ENCODE measurements at places on chromosomes 4 and X.

DNA sequence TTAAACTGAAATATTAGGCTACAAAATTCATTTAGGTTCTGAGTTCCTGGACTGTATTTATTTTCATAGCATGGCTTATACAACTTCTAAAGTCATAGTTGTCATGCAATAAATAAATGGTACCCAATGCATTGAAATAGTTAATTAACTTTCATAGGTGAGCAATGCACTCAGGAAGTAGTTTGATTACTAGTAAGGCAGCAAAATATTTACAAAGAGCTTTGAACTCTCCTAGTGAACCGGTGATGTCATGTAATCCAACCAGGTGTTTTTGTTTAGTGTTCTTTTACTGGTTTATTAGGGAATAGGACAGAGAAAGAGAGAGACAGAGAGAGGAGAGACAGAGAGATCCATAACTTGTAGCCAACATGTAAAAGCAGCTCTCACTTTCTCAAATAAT is 228.6 kb upstream of the CTSO start:
- no peak for DNase-seq

GRCh38 chr4:145014365-145014764 is 83.6 kb downstream of the ANAPC10 start:
- DNase-seq, result no peak

- no peak for DNase-seq
Measured at GRCh38 chr4:801436-802124, 24.3 kb downstream of the CPLX1 start.

GRCh38 chr4:47486231-47486673 is 1.2 kb downstream of the ATP10D start:
- no peak for DNase-seq

Data from effector memory CD4-positive, alpha-beta T cell (primary cell).